ENCODE measurements at places on chromosomes 11 and 22.

- DNase-seq: no peak
Observed at GRCh38 chr11:30916764-30917163, 330.6 kb upstream of the MPPED2 start.

DNA sequence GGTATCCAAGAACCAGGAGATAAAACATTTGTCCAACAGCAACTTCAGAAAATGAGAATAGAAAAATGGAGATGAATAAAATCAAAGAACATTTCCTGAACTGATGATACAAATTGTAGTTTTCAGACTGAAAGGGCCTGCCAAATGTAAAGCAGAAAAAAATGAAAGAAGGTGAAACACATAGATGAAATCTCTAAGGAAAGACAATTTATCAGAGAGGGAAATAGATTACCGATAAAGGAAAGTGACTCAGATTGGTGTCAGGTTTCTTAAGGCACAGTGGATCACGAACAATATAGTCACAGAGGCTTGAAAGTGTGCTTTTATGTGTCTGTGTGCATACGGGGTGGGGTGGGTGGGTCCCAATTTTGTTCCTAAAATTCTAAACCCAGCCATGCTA lies 4.1 kb upstream of the STT3A start:
- no peak for DNase-seq

DNA sequence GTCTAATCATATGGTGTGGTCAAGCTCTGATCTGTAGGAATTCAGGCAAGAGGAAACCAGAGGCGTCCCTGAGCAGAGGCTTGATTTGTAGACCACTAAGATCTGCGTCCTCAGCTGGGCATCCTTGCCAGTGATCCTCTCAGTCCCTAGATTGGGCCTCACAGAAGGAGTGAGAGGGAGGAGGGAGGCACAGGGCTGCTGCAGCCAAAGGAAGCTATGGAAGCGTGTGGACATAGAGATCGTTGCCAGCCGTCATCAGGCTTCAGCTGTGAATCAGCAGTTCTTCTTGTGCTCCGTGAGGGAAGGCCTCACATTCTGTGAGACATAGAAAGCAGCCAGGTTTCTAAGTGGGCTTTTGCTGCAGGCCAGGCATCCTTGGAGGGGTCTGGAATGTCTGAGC lies 254.6 kb upstream of the KIRREL3 start:
- DNase-seq: no peak

GRCh38 chr11:117877120-117877784 lies 794 bp upstream of the FXYD6 start:
- DNase-seq: no peak

- no peak for DNase-seq
Observed at GRCh38 chr11:103898577-103899336, 137.7 kb upstream of the DDI1 start.
